ENCODE measurements at places on chromosomes 16 and 17.

GRCh38 chr16:50838165-50838564, 96.3 kb downstream of the CYLD start:
- peak; percentile 6 for DNase-seq

GRCh38 chr17:77948690-77949114, 9.8 kb upstream of the TNRC6C start:
- peak; percentile 61 for DNase-seq

- no peak for DNase-seq
These were observed 1.4 kb upstream of the MRPL28 start for GRCh38 chr16:371515-372301.

DNA sequence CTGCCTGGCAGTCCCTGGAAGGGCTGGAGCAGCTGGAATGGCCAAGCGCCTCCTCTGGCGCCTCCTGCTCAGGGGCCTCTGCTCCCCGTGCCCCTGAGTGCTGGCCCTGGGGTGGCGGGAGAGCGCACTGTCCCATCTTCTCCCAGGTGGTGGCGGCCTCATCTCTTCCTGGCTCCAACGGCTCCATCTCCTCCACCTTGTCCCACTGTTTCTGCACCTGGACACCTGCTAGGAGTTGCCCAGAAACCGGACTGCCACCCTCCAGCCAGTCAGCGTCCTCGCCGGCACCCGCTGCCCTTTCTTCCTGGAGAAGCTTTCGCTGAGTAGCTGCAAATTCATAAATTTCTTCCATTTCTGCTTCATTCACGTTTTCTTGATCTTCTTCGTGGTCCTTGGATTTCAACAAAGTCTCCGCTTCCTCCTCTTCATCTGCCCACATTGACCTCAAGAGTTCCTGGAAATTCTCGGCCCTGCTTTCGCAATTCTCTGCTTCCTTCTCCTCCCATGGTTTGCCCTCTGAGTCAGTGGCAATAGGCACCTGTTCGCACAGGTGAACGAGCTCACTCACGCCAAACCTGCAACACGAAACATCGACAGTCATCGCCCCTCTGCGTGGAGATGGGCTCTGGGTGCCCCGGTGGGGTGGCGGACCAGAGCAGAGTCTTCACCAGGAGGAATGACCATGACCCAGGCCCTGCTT, 13.7 kb upstream of the NLRC3 start:
- no peak for DNase-seq

DNA sequence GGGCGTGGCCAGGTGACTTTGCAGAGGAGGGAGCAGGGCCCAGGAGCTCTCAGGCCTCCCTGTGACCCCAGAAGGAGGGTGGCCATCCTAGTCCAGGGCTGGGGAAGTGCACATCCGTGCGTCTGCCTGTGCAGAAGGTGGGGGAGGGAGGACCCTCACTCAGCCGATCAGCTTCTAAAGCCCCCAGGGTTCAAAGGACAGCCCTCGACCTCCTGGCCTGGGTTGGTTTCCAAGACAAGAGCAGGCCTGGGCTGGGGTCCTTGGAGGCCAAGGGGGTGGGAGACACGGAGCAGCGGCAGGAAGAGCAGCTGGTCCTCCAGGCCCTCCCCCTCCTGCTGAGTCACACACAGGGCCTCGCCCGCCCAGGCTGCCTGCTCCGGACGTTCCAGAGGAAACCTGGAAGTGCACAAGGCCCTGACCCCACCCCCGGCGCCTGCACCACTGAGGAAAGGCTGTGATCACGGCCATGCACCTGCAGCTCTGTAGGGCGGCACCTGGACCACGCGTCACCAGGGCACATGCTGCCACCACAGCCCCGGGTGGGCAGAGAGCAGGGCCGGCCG, 67.1 kb upstream of the ZNF469 start:
- peak; percentile 64 for DNase-seq

- no peak for DNase-seq
These were observed 2449.5 kb downstream of the TP53TG3F start for GRCh38 chr16:35908942-35909341.

DNA sequence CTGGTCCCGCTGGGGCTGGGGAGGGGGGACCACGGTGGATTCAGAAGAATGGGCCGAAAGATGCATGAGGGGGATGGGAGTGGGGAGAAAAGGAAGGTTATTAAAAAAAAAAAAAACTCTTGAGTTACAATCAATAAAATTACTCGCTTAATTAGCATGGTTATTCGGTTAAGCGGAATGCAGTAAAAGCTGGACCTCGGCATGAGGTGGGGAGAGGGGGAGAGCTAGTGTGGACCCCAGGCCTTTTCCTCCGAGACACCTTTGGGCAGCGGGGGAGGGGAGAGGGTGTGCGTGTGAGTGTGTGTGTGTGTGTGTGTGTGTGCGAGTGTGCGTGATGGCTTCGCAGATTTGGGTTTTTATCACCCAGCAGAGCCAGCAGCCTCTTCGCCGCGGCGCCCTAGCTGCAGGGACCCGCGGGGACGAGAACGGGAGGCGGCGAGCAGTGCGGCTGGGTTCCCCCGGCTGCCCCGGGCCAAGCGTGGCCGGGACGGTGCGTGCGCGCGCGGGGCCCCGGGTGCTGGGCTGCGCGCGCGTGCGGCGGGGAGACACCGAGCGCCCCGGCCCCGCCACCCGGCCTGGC, 3.7 kb downstream of the BAHCC1 start:
- no peak for DNase-seq

DNA sequence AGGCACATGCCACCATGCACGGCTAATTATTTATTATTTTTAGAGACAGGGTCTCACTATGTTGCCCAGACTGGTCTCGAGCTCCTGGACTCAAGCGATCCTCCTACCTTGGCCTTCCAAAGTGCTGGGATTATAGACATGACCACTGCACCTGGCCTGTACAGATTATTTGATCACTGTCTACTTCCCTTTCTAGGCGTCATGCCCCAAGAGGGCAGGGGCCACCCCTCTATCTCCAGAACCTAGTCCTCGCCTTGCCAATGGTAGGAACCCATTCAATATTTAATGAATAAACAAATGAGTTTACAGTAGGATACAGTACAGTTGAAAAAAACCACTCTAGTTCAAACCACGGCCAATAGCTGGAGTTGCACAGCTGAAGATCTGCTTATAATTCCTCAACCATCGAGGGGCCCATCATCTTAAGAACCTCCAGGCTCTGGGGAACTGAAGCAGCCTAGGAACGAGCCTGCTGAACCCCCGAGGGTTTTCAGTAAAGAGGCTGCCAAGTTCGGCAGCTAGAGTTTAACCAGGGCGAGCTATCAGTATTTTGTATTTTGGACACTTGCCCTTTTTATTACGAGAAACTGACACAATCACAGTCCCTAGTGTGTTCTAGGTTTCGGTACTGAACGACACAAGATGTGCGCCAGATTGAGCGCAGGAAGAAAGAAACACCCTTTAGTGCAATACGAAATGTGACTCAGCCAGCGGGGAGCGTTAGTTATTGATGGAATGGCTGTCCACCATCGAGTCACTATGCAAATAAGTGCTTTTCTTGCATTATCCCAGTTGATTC, 14.6 kb downstream of the ADCY9 start:
- peak; percentile 73 for DNase-seq

DNA sequence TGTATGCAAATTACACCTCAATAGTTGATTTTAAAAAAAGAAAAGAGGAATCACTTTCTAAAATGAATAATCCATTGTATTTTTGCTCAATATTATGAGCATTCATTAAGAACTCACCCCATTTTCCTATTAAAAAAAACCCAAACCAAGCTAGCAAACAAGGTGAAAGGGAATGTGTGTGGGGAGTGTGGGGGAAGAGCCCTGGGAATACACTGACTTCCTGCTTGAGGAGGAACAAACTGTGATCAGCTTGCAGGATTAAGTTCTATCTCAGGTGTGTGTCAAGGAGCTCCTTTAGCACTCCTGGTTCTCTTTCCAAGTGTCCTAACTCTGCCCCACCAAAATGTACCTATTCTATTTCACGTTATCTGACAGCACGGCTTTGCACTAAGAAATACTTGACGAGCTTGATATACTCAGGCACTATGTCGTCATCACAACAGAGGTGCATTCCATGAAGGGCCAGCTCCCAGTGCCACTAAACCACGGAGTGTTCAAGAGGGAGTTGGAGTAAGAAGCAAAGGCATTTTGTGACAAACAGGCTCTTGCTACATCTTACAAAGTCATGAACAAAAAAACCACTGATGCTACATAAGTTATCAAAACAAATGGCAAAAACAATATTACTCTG, 73.2 kb downstream of the MYH10 start:
- DNase-seq, result peak; percentile 17

GRCh38 chr17:21283482-21284318, 811 bp upstream of the MAP2K3 start:
- DNase-seq, result peak; percentile 69

DNA sequence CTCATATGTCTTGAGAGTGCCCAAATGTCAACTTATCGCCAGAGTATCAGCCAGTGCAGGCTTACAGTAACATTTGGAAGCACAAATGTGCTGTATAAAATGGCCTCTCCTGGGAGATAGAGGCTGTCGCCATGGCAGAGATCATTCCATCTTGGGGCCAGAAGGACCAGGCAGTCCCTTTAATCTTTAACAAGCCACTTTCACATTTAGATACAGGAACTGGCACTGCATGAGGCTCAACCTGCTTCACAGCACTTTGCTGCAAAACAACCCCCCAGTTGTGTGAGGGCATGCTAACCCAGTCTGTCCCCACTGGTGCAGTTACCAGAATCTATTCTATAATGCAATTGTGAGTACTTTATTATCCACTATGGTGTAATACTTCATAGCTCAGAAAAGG, 4.7 kb upstream of the RFFL start:
- DNase-seq, result no peak

- DNase-seq, result no peak
These were observed 20.2 kb downstream of the FBXO39 start for GRCh38 chr17:6796017-6796886.

- DNase-seq, result no peak
These were observed 25.3 kb upstream of the WIPI1 start for GRCh38 chr17:68482576-68483041.

GRCh38 chr16:78045865-78046581, 23.7 kb downstream of the CLEC3A start:
- peak; percentile 14 for DNase-seq
